Heart left ventricle (tissue), 16 donors: ENCODE measurements at places on chromosomes 13 and 19. TPM values are rescaled to one million over a fixed set of nuclear protein-coding genes. Genes with fewer than 3 reads are reported as not detected.

GRCh38 chr13:113635048-113635420 lies 23.0 kb downstream of the ATP4B start:
- H3K4me3 ChIP-seq: no peak overlapping the region
- peak; percentile 54 for DNase-seq
- H3K4me1 ChIP-seq: no peaks in the 10 kb centered on the region
- H3K27me3 ChIP-seq: no peaks in the 10 kb centered on the region
- no peak overlapping the region for H3K27ac ChIP-seq

GRCh38 chr19:47280183-47280797 lies 5.6 kb downstream of the INAFM1 start:
- no peak for DNase-seq
- peaks cover 34% of the 10 kb centered on the region for H3K4me1 ChIP-seq
- no peaks in the 10 kb centered on the region for H3K27me3 ChIP-seq

DNA sequence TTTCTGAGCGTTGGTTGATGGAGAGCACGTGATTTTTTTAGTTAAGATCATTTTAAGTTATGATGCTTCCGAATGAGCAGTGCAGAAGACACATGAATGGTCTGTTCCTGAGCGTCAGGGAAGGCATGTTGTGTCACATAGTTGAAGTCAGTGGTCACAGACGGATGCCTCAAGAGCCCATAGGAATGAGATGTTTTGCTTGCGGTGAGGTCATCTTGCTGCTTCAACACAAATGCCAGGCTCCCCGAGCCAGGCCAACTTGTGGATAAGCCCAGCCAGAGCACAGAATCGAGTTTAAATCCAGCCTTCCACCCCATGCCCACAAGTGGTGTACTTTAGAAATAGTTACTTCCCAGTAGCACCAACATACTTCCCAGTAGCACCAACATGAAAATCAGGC lies 5.4 kb downstream of the UPF3A start:
- DNase-seq: no peak
- H3K27ac ChIP-seq: no peak overlapping the region
- H3K4me1 ChIP-seq: peaks cover 12% of the 10 kb centered on the region
- no peaks in the 10 kb centered on the region for H3K27me3 ChIP-seq
- H3K36me3 ChIP-seq: peaks cover 74% of the 10 kb centered on the region

- no peak for DNase-seq
- no peaks in the 10 kb centered on the region for H3K4me1 ChIP-seq
- H3K27ac ChIP-seq: no peak overlapping the region
- H3K36me3 ChIP-seq: no peaks in the 10 kb centered on the region
- H3K27me3 ChIP-seq: no peaks in the 10 kb centered on the region
- no peak overlapping the region for H3K4me3 ChIP-seq
Measured at GRCh38 chr13:101838323-101838722, 385.8 kb downstream of the ITGBL1 start.

DNA sequence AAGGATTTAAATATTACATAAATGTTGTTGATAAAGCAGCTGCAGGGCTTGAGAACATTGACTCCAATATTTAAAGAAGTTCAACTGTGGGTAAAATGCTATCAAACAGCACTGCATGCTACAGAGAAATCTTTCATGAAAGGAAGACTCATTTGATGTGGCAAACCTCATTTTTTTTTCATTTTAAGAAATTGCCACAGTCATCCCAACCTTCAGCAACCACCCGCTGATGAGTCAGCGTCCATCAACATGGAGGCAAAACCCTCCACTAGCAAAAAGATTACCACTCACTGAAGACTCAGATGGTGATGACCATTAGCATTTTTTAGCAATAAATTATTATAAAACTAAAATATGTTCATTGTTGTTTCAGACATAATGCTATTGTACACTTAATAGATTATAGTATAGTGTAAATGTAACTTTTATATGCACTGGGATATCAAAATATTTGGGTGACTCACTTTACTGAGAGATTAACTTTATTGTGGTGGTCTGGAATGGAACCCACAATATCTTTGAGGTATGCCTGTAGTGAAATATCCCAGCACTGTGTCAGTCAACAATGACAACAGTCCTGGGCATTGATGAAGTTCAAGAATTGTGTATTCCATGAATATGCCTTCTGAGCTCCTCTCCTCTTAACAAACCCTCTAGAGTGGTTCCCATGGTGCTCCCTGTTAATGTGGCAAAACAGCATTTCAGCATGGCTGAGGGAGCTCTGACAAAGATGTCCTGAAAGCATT lies 52.4 kb upstream of the SOX21 start:
- H3K27ac ChIP-seq: no peak overlapping the region
- no peak overlapping the region for H3K4me3 ChIP-seq

GRCh38 chr13:27257648-27258253 lies 6.4 kb downstream of the RPL21 start:
- no peaks in the 10 kb centered on the region for H3K27me3 ChIP-seq
- H3K4me1 ChIP-seq: peaks cover 60% of the 10 kb centered on the region
- no peak overlapping the region for H3K4me3 ChIP-seq
- H3K27ac ChIP-seq: no peak overlapping the region
- H3K36me3 ChIP-seq: peaks cover 68% of the 10 kb centered on the region

DNA sequence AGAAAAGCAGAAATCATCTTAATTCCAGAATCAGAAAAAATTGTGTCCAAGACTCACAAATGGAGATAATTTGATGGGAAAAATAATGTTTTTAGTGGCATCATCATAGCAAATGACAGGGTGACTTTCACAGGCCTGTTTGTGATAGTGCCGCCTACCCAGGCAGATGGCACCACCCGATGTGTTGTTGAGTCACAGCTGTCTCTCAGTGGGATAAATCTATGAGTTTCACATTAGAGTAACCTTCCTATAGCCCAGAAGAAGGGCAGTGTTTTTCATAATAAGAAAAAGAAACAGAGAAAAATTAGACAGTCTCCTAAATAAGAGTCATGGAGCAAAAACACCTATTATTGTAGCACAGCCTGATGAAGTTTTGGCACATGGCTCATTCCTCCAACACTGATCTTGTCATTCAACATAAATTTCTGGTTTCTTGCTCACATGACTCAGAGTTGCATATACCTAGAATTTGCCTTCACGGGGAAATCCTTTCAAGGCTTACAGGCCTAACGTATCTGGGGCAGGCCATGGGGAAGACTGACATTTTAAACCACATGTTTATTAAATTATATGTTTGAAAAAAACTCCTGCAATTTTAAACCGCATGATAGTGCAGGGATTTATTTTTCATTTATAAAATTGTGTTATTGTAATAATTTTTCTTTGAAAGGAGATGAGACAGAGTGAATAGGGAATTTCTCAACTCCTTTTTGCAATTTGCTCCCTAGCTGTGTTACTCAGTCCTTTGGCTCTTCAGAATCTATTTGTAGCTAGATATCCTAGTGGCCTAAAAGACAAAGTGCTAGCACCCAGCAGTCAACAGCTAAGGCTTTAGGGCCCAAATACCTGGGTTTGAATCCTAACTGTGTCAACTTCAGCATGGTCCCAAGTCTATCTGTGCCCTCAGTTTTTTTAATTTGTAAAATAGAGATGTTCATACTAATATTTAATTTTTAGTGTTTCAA lies 393.7 kb downstream of the NDFIP2 start:
- H3K27ac ChIP-seq: no peak overlapping the region
- no peak overlapping the region for H3K4me3 ChIP-seq
- H3K36me3 ChIP-seq: no peaks in the 10 kb centered on the region
- DNase-seq: no peak
- H3K27me3 ChIP-seq: no peaks in the 10 kb centered on the region

- H3K27ac ChIP-seq: no peak overlapping the region
- DNase-seq: no peak
- H3K4me1 ChIP-seq: no peaks in the 10 kb centered on the region
- H3K27me3 ChIP-seq: no peaks in the 10 kb centered on the region
- no peak overlapping the region for H3K4me3 ChIP-seq
Measured at GRCh38 chr13:98794498-98794897, 42.0 kb upstream of the SLC15A1 start.

DNA sequence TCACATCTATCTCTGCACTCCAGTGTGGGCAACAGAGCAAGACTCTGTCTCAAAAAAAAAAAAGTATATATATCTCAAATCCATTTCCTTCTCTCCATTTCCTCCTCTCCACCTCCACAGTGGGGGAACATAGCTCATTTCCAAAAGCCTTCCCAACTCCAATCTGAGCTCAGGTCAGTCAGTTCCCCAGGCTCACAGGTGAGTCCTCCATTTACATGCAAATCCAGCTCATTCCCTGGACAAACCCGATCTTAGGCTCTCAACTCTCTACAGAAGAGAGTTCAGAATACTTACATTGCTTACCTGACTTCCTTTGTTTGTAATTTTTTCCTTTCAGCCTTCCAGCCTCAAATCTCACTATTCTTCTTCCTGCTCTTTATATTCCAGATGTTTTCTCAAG lies 518.3 kb downstream of the GPC6 start:
- H3K4me3 ChIP-seq: no peak overlapping the region
- H3K36me3 ChIP-seq: no peaks in the 10 kb centered on the region
- H3K27ac ChIP-seq: no peak overlapping the region
- H3K27me3 ChIP-seq: no peaks in the 10 kb centered on the region
- DNase-seq: no peak

DNA sequence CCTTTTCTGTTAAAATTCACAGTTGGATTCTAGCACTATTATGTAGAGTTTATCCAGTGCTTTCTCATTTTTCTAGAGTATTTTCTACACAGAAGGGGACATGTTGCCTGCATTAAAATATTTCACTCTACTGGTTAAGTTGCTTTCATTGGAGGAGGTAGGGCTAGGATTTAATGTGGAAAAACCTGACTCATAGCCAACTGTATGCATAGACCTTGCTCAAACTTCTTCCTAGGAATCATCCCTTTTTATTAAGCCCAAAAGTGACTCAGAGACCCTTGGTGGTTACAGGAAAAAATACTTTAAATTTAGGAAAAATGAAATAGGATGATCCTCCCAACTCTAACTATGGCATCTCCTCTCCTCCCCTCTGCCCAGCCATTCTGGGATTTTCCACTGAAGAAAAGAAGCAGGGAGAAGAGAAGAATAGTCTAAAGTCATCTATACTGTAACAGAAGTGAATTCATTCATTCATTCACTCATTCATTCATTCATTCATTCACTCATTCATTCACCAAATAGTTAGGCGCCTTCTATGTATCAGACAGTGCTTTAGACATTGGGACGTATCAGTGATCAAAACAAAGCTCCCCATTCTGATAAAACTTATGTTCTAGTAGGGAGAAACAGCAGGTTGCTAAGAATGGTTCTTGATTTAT lies 109.0 kb upstream of the HTR2A start:
- no peaks in the 10 kb centered on the region for H3K36me3 ChIP-seq
- no peak for DNase-seq
- no peak overlapping the region for H3K4me3 ChIP-seq
- no peak overlapping the region for H3K27ac ChIP-seq
- no peaks in the 10 kb centered on the region for H3K4me1 ChIP-seq

GRCh38 chr13:41490371-41491015 lies 33.1 kb downstream of the RGCC start:
- no peak for DNase-seq
- H3K4me3 ChIP-seq: no peak overlapping the region
- H3K27ac ChIP-seq: no peak overlapping the region
- peaks cover 28% of the 10 kb centered on the region for H3K4me1 ChIP-seq
- no peaks in the 10 kb centered on the region for H3K36me3 ChIP-seq

DNA sequence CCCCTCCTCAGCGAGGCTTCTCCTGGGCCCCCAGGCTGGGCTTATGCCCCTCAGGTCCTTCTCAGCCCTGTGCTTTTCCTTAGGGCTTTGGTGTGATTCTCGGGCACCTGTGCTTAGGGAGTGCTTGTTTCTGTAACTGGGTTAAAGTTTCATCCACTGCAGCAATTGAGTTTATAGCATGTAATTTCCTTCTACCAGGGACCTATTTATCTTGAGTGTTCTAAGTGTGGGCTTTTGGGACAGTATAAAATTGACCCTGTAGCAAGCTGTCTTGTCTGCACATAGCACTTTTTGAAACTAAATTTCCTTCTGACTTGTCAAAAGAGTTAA lies 47.6 kb downstream of the GATAD2A start:
- no peaks in the 10 kb centered on the region for H3K4me1 ChIP-seq
- H3K27ac ChIP-seq: no peak overlapping the region
- no peaks in the 10 kb centered on the region for H3K27me3 ChIP-seq
- DNase-seq: no peak
- no peak overlapping the region for H3K4me3 ChIP-seq

DNA sequence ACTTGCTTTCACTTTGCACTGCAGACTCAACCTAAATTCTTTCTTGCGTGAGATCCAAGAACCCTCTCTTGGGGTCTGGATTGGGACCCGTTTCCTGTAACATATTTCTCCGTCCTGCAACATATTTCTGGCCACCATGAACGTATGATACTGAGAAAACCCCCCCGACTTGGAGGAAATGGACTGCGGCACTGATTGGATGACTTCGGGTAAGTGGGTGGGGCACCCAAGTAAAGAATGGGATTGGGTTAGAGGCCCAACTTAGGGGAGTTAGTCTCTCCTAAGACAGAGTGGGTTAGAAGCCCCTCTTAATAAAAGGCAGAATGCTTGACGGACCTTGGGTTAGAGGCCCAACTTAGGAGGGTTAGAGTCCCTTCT lies 690.4 kb downstream of the UQCRFS1 start:
- DNase-seq: no peak
- H3K36me3 ChIP-seq: no peaks in the 10 kb centered on the region
- no peak overlapping the region for H3K27ac ChIP-seq
- H3K4me1 ChIP-seq: no peaks in the 10 kb centered on the region
- H3K4me3 ChIP-seq: no peak overlapping the region

DNA sequence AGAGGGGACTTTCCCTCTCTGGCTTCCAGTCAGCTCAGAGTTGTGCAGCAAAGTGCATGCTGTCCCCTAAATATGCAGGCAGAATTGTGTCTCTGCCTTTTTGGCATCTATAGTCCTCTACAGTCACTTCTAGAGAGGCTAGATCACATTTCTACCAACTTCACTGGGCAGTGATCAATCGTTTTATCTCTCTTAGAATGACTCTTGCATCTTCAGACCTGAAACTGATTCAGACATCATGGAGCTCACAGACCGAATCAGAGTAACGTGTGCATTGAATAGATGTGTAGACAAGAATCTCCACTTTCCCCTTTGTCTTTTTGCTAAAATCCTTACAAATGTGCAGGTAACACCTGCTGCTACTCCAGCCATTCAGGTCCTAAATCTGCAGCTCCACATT lies 6.2 kb downstream of the ZNF253 start:
- no peak overlapping the region for H3K4me3 ChIP-seq
- H3K27ac ChIP-seq: no peak overlapping the region
- H3K4me1 ChIP-seq: peaks cover 32% of the 10 kb centered on the region
- peaks cover 6% of the 10 kb centered on the region for H3K36me3 ChIP-seq
- no peaks in the 10 kb centered on the region for H3K27me3 ChIP-seq

GRCh38 chr19:53328967-53329366 lies 4.6 kb upstream of the ZNF845 start:
- H3K27ac ChIP-seq: no peak overlapping the region
- H3K36me3 ChIP-seq: no peaks in the 10 kb centered on the region
- peak; percentile 40 for DNase-seq

- H3K4me1 ChIP-seq: peaks cover 13% of the 10 kb centered on the region
- DNase-seq: no peak
- peak overlapping the region; percentile 52 for H3K27ac ChIP-seq
- no peak overlapping the region for H3K4me3 ChIP-seq
- H3K36me3 ChIP-seq: no peaks in the 10 kb centered on the region
- H3K27me3 ChIP-seq: no peaks in the 10 kb centered on the region
Measured at GRCh38 chr13:51230477-51231105, 8.4 kb downstream of the FAM124A start.

GRCh38 chr13:75299913-75300862 lies 181.8 kb downstream of the TBC1D4 start:
- H3K27me3 ChIP-seq: no peaks in the 10 kb centered on the region
- no peak overlapping the region for H3K4me3 ChIP-seq
- H3K4me1 ChIP-seq: peaks cover 8% of the 10 kb centered on the region
- peaks cover 39% of the 10 kb centered on the region for H3K36me3 ChIP-seq
- DNase-seq: no peak

MISP3 gene
- 4.7 TPM for total RNA-seq

CYP4F2 gene
- not detected for total RNA-seq

HPN gene
- total RNA-seq: 5.0 TPM

TMEM190 gene
- total RNA-seq: not detected
